ENCODE measurements at places on chromosomes 2 and 18.

DNA sequence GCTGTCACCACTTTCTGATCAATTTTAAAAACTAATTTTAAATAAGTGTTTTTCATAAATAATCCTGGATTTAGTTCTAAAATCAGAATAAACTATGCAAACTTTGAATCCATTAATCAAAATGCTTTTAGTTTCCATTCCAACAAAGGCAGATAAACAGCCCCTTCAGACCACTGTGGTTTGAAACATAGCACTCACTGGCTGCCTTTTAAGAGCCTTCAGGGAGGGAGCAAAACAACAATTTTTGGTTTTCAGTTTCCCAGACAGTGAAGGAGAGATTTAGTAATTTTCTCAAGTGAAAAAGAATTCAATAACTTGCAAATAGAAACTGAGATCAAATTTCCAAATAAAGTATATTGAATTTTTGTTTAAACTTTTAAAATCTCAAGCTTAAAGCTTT is 46.1 kb downstream of the CDK15 start:
- no peak for DNase-seq

GRCh38 chr2:11938196-11938595 is 191.8 kb downstream of the LPIN1 start:
- no peak for DNase-seq

DNA sequence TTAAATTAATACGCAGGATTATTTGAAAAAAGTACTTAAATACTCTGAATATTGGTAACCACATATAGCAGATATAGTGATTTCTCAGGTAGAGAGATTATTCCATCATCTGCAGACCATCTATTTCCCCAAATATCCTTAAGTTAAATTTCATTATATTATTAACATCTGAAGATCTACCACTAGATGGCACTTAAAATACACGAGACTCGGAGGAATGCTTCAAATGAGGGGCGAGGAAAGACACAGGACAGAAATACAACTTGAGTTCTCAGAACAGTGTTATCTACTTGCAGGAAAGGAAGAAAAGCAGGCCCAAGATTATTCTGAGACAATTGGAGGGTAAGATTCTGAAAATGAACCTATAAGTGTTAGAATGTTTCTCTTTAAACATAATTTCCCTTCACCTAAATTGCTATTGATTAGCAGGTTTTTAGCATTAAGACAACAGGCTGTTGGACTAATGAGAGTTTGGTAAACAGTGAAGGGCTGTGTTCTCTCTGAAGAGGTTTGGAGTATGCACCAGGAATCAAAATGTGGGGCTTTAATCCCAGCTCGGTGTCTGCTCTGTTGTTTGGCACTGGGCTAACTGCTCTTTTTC is 76.9 kb upstream of the GCFC2 start:
- DNase-seq, result no peak

- DNase-seq, result peak; percentile 15
Measured at GRCh38 chr2:219171231-219171651, 1.4 kb upstream of the SLC23A3 start.

DNA sequence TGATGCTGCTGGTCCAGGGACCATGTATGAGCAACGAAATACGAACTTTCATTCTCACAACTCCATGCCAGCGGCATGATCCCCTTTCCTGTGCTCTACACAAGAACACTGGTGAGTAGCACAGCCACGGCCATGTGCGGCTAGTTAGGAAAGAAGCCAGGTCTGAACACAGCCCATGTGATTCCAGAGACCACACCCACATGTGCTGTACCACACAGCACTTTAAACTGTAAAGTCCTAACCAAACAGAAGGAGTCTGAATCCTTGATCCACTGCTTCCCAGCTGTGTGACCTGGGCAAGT is 33.0 kb upstream of the ACAA2 start:
- no peak for DNase-seq

GRCh38 chr2:104790901-104791495 is 62.9 kb upstream of the POU3F3 start:
- no peak for DNase-seq

GRCh38 chr18:46859855-46860254 is 57.5 kb downstream of the PIAS2 start:
- no peak for DNase-seq

GRCh38 chr2:207162316-207162715 is 3.4 kb downstream of the KLF7 start:
- no peak for DNase-seq

GRCh38 chr2:98749066-98749450 is 18.1 kb upstream of the MGAT4A start:
- no peak for DNase-seq

DNA sequence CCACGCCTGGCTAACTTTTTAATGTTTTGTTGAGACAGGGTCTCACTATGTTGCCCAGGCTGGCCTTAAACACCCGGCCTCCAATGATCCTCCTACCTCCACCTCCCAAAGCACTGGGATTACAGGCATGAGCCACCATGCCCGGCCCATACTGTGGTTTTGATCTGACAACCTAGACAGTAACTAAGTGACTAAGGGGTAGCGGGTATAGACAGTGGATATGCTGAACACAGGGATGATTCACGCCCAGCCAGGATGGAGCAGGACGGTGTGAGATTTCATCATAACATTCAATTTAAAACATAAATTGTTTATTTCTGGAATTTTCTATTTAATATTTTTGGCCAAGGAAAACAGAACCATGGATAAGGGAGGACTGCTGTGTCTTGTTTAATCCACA is 36.0 kb upstream of the YPEL5 start:
- DNase-seq, result no peak

- no peak for DNase-seq
Measured at GRCh38 chr2:104816143-104816542, 37.8 kb upstream of the POU3F3 start.

- DNase-seq, result no peak
Measured at GRCh38 chr18:75156831-75157230, 52.1 kb downstream of the PTGR3 start.

DNA sequence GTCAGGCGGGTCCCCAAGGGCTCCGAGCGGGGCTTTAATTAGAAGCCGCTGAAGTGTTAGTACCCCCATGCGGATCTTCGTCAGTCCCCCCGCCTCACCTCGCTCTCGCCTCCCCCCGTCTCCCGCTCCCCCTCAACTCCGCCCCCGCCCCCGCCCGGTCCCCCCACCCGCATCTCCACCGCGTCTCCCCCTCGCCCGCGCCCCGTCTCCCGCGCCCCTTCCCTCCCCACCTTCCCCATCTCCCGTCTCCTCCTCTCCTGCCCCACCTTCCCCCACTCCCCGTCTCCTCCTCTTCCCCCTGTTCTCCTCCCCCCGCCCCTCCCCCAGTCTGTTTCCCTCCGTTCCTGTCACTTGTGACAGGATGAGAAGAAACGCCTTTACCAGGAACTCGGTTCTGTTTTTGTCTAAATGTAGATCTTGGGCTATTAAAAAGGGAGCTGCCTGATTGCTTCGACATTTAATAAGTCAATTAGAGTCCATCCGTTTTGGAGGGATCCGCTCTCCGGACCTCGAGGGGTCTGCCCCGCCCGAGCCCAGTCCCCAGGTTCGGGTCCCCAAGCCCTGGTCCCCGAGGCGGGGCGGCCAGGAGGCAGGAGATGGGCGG is 969 bp upstream of the ALKAL2 start:
- no peak for DNase-seq

- DNase-seq, result no peak
Measured at GRCh38 chr2:26534098-26534864, 56.4 kb upstream of the OTOF start.

GRCh38 chr2:148981781-148982180 is 56.7 kb upstream of the LYPD6B start:
- DNase-seq, result no peak

DNA sequence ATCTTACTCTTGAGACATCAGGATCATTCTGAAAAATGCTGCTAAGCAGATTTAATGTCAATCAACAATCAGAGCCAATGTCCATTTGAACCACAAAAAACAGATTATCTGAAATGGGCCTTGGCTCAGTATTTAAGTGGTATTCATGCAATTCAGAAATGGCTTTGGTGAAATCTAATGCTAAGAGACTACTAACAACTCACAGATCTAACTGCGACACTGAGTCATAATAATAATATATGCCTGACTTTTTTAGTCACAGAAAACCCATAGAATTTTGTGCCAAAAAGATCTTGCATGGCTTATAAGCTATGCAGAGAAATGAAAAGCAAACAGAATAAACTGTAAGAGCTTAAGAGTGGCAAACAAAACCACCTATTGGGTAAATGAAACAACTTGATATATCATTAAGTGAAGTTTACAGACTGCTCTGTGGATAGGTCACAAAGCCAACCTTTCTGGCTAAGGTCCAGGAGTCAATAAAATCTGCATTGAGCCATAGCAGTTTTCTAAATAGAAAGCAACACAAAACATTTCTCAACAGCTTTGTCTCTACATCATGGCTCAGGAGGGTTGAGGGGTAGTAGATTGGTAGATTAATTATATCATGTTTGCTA is 234.3 kb downstream of the LRATD1 start:
- DNase-seq, result no peak

- DNase-seq, result no peak
Measured at GRCh38 chr2:80700961-80701360, 396.4 kb upstream of the LRRTM1 start.

DNA sequence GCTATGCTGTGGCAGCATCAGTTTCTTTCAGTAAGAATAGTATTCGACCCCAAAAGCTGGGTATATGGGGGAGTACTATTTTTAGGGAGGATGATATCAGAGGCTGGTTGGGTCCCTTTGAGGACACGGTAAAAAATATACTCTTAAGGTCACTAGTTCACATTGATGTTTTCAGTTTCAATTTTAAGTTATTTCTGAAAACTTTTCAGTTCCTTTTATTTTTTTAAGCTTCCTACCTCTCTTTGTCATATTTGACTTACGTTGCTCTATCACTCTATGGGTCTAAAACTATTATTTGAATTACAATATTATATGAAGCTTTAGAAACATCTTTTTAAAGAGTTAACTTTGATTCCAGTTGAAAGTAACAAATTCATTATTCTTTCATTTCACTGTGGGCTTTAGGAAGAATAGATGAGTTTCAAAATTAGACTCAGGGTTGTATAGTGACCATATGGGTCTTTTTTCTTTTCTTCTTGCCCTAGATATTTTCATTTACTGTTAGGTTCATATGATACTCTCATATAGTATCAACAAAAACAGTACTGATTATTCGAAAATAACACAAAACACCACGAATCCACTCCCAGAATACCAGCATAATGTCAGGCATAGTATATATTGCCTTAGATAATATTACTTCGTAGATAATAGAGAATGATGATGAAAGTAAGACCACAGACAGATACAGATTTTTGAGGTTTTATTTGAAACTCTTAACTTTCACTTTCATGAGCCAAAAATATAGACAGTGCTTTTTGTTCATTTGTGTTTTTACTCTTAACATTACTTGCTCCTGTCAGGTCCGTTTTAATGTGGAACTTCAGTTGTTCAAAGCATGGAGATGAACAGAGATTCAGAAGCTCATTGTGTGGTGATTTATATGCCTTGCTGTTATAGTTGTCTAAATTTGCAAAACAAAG is 9.8 kb downstream of the RMDN2 start:
- no peak for DNase-seq

DNA sequence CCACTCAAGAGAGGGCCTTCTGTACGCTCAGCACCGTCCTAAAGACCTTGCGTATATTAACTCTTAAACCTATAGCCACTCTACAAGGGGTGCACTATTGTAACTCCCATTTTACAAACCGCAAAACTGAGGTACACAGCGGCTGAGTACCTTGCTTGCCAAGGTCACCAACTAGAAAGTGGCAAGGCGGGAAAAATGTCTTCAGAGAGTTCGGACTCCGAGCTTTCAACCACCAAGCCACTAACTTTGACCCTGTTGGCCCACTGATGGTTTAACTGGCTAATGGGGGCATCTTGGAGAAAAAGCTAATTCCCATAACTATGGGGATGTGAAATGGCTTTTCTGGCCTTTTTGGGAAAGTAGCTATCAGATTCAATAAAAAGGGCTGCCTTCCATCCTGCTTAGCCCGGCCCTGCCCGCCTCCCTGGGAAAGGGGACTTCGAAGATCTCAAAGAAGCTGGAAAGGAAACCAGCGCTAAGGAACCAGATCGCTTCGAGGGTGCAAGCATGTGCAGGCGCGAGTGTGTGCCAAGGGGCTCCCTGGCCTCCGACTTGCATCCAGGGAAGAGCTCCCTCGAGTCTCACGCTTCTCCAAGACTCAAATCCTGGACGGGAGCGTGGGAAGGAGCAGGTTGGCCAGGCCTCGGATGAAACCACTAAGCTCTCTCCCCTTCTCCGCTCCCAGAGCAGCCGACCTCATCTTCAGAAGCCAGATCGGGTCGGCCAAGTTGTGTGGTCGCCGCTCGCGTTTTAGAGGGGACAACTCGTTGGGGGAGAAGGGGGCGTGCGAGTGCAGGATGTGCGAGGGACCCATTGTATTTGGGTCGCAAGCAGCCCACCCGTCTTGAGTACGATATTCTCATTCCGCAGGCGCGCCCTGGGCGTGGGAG is 2.2 kb upstream of the SP5 start:
- DNase-seq, result no peak

DNA sequence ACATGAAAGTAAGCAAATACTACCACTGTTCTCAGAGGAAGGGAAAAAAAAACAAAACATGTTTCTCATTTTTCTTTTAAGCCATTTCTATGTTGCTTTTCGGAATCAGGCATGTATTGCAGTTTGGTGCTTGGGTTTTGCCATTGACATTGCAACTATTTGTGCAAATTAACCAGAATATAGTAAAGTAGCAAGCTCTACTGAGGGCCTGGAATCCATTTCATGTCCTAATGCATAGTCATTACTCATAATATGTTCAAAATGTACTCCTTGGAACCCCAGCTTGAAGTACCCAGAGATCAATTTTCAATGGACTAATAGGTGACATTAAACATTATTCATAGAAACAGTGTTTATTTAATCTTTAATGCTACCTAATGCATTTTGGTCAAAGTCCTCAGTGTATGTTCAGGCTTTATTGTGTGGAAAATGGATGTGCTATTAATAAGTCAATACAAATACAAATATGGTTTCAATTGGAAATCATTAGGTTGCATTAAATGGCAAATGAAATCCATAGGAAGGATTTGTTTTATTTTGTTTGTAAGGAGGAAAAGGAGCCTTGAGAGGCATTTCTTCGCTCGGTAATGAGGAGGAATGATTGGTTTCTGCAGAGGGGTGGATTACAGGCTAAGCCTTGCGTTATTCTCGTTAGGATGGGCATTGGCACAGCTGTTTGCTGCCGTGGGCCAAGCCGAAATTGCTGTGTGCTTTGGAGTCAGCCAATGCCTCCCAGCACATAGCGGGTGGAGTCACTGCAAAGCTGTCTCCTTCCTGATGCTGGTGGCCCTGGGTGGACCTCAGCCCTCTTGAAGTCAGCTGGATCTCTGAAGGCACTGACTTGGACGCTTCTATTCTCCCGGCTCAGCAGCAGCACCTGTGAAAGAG is 56.4 kb downstream of the MYCN start:
- no peak for DNase-seq

DNA sequence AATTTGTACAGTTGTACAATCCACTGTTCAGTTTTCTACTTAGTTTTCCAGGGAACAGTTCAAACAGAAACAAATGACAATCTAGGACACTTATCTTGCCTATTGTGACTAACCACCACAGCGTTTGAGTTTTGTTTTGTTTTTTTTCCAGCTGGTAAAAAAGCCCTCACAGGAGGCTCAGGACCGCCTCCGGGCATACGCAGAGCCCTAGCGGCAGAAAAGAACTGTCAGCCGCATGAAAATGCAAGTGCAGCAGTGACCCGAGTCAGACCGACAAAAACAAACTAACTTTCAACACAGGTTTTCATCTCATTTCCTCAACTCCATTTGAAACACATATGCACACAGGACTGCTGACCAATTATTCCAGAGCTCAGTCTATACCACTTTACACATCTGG is 68.6 kb downstream of the STEAP3 start:
- DNase-seq, result no peak

- DNase-seq, result no peak
Measured at GRCh38 chr18:54734059-54734458, 94.2 kb upstream of the RAB27B start.

Measured in activated CD4-positive, alpha-beta T cell treated with anti-CD3 and anti-CD28 coated beads, Interleukin-2, amount 50 U/mL, for 24 hours (primary cell).